ENCODE measurements at places on chromosomes 12 and 14.

GRCh38 chr12:98332642-98333041, 182.7 kb upstream of the TMPO start:
- DNase-seq = peak; percentile 9

GRCh38 chr12:45223868-45224267, 8.0 kb downstream of the ANO6 start:
- DNase-seq = no peak

GRCh38 chr14:89910691-89911009, 43.9 kb downstream of the EFCAB11 start:
- DNase-seq = no peak

DNA sequence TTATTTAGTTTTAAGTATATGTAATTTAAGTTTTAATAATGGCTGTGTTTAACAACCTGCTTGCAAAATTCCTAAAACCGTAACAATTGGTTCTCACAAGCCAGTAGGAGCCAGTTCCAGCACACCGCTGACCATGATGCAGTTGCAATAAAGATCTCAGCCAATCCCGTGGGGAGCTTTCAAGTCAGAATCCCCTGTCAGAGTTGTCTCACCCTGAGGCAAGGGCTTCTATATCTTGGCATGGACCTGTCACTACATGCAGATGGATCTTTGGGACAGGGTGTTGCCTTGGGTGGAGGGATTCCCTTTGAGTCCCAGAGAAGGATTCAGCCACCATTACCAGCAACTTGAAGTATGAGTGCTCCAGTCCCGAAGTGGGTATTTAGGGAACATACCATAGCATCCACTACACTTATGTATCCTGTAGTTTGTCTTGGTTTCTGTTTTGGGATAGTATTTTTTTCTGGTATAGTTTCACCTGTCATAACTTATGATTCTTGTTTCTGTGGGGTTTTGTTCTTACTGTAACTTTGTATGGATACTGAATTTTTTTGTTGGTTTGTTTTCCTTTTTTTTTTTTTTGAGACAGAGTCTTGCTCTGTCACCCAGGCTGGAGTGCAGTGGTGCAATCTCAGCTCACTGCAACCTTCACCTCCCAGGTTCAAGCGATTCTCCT, 30.1 kb upstream of the LIMA1 start:
- no peak for DNase-seq

DNA sequence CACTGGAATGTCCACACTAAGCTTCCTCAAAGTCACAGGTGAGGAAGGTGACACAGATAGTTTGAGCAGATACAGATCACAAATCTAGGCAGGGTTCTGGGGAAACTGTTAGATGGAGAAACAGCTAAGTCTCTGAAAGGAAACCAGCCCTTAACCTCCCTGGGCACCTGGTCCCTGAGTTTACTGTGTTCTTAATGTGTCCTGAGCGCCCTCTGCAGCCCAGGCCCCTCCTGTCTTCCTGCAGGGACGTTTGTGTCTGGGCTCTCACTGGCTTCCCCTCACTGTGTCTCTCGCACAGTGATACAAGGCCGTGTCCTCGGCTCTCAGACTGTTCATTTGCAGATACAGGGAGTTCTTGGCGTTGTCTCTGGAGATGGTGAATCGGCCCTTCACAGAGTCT, 684.3 kb downstream of the TMEM121 start:
- DNase-seq = no peak

- no peak for DNase-seq
Observed at GRCh38 chr12:47776471-47777143, 3.6 kb downstream of the SLC48A1 start.

DNA sequence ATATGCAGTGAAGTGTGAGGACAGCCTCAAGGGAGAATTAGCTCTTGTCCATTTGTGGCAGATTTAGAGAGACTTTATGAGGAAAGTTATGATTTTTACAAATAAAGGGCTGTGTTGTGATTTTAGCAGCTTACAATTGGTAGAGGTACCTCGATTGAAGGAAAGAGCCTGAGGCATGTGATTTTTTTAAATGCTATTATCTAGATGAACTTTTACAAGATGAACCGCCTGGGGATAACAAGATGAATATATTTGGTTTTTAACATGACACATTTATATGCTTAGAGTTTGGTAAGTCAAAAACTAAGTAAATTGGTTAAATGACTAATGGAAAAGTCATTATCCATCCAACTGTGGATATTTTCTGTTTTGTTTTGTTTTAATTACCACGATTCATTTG, 52.6 kb downstream of the AEBP2 start:
- DNase-seq = no peak

Measured in NCI-H345 (cell line).